ENCODE measurements at places on chromosomes 5 and 9.

- no peaks in the 10 kb centered on the region for H3K36me3 ChIP-seq
- no peaks in the 10 kb centered on the region for H3K27me3 ChIP-seq
- no peak overlapping the region for H3K4me3 ChIP-seq
- no peaks in the 10 kb centered on the region for H3K4me1 ChIP-seq
- no peak overlapping the region for H3K27ac ChIP-seq
- DNase-seq: no peak
Observed at GRCh38 chr5:5978501-5979376, 399.6 kb downstream of the MED10 start.

DNA sequence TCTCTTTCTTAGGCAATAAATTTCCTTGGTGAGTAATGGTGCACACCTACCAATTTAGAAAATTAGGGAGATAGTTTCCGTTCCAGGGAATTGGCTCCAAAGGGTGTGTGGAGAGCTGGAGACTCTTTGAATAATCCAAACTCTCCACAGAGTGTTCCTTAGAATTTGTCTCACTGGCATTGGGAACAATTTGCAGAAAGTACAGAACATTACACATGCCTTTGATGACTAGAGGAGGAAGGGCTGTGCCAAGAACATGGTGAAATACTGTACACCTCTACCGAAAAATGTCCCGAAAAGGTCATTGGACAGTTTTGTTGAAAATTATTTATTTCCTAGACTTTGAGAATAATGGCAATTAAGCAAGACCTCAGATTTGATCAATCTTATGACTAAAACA lies 214.2 kb upstream of the MPDZ start:
- no peaks in the 10 kb centered on the region for H3K4me1 ChIP-seq
- no peaks in the 10 kb centered on the region for H3K27me3 ChIP-seq
- no peak overlapping the region for H3K4me3 ChIP-seq
- DNase-seq: no peak
- H3K27ac ChIP-seq: no peak overlapping the region

- H3K4me3 ChIP-seq: no peak overlapping the region
- H3K27me3 ChIP-seq: no peaks in the 10 kb centered on the region
- no peak overlapping the region for H3K27ac ChIP-seq
- no peaks in the 10 kb centered on the region for H3K36me3 ChIP-seq
- H3K4me1 ChIP-seq: no peaks in the 10 kb centered on the region
Observed at GRCh38 chr9:136840877-136841645, 1.2 kb upstream of the AJM1 start.

- H3K27me3 ChIP-seq: no peaks in the 10 kb centered on the region
- H3K36me3 ChIP-seq: no peaks in the 10 kb centered on the region
- H3K4me1 ChIP-seq: no peaks in the 10 kb centered on the region
- no peak overlapping the region for H3K4me3 ChIP-seq
- no peak overlapping the region for H3K27ac ChIP-seq
Observed at GRCh38 chr9:131465401-131465800, 37.3 kb upstream of the POMT1 start.

GRCh38 chr5:5293029-5293428 lies 129.4 kb upstream of the ICE1 start:
- no peak overlapping the region for H3K4me3 ChIP-seq
- no peaks in the 10 kb centered on the region for H3K4me1 ChIP-seq
- H3K36me3 ChIP-seq: no peaks in the 10 kb centered on the region
- no peak for DNase-seq
- no peaks in the 10 kb centered on the region for H3K27me3 ChIP-seq
- no peak overlapping the region for H3K27ac ChIP-seq

- no peak overlapping the region for H3K27ac ChIP-seq
- no peaks in the 10 kb centered on the region for H3K27me3 ChIP-seq
- H3K4me3 ChIP-seq: no peak overlapping the region
- no peaks in the 10 kb centered on the region for H3K36me3 ChIP-seq
Observed at GRCh38 chr5:107514305-107514704, 156.4 kb downstream of the EFNA5 start.

DNA sequence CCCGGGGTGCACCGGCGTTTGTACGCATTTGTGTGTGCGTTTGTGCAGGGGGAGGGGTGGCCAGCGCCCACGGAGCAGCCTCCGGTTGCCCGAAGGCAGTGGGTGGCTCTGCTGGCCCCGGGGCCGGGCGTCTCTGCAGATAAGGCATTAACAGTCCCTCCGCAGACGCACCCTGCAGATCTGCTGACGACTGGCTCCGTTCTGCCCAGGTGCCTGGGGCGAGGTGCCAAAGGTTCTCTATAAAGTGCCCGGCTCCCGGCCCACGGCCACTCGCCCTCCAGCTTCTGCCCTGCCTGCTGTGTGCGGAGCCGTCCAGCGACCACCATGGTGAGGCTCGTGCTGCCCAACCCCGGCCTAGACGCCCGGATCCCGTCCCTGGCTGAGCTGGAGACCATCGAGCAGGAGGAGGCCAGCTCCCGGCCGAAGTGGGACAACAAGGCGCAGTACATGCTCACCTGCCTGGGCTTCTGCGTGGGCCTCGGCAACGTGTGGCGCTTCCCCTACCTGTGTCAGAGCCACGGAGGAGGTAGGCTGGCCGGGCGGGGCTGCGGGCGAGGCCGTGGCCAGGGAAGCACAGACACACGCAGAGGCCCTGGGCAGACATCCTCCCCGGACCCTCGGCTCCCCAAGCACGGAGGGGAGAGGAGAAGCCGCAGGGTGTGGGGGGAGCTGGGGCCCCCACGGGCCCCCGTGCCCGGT lies at the start of gene SLC6A19:
TSS of gene SLC6A19 (plus strand) at position 269 of the 699 bp plus-strand sequence. CDS start at position 325, 56 bp downstream.
- DNase-seq: no peak
- H3K4me3 ChIP-seq: no peak within 1 kb of the TSS
- H3K27ac ChIP-seq: no peak within 1 kb of the TSS
- H3K4me1 ChIP-seq: no peaks in the 10 kb centered on the region
- H3K36me3 ChIP-seq: no peaks in the 10 kb centered on the region

GRCh38 chr5:71924980-71925379 lies 182.3 kb upstream of the MAP1B start:
- no peak overlapping the region for H3K4me3 ChIP-seq
- DNase-seq: no peak
- H3K36me3 ChIP-seq: no peaks in the 10 kb centered on the region
- no peak overlapping the region for H3K27ac ChIP-seq

DNA sequence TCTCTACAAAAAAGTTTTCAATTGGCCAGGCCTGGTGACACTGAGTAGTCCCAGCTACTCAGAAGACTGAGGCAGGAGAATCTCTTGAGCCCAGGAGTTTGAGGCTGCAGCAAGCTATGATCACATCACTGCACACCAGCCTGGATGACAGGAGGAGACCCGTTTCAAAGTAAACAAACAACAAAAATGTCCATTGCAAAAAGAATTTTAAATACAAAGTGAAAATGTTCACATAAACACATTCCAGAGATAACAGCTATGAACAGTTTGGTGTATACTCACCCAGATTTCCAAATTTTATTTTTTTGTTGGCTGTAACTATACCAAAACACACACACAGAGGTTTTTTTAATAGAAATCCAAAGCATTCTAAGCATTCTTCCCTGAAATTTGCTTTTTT lies 39.8 kb downstream of the ADRA1B start:
- no peak overlapping the region for H3K27ac ChIP-seq
- no peak overlapping the region for H3K4me3 ChIP-seq
- no peaks in the 10 kb centered on the region for H3K36me3 ChIP-seq
- no peaks in the 10 kb centered on the region for H3K4me1 ChIP-seq
- DNase-seq: no peak

- H3K27ac ChIP-seq: no peak overlapping the region
- H3K4me1 ChIP-seq: peaks cover 17% of the 10 kb centered on the region
- no peaks in the 10 kb centered on the region for H3K27me3 ChIP-seq
- no peak overlapping the region for H3K4me3 ChIP-seq
- H3K36me3 ChIP-seq: no peaks in the 10 kb centered on the region
Observed at GRCh38 chr9:89639367-89639795, 34.6 kb downstream of the GADD45G start.

- H3K27me3 ChIP-seq: peaks cover 13% of the 10 kb centered on the region
- DNase-seq: no peak
- no peak overlapping the region for H3K4me3 ChIP-seq
- H3K27ac ChIP-seq: no peak overlapping the region
- no peaks in the 10 kb centered on the region for H3K36me3 ChIP-seq
Observed at GRCh38 chr5:88661806-88662207, 221.2 kb downstream of the MEF2C start.

- H3K4me3 ChIP-seq: no peak overlapping the region
- H3K4me1 ChIP-seq: peaks cover 6% of the 10 kb centered on the region
- no peaks in the 10 kb centered on the region for H3K27me3 ChIP-seq
- DNase-seq: no peak
- no peak overlapping the region for H3K27ac ChIP-seq
- no peaks in the 10 kb centered on the region for H3K36me3 ChIP-seq
Observed at GRCh38 chr5:147784146-147784987, 1.8 kb upstream of the JAKMIP2 start.

- no peak overlapping the region for H3K4me3 ChIP-seq
- H3K4me1 ChIP-seq: no peaks in the 10 kb centered on the region
- DNase-seq: no peak
- H3K36me3 ChIP-seq: no peaks in the 10 kb centered on the region
- no peaks in the 10 kb centered on the region for H3K27me3 ChIP-seq
Observed at GRCh38 chr5:96080557-96080956, 118.9 kb upstream of the ELL2 start.

- DNase-seq: no peak
- no peak overlapping the region for H3K4me3 ChIP-seq
- H3K27me3 ChIP-seq: no peaks in the 10 kb centered on the region
- H3K36me3 ChIP-seq: no peaks in the 10 kb centered on the region
- no peak overlapping the region for H3K27ac ChIP-seq
Observed at GRCh38 chr5:135094339-135095051, 60.5 kb upstream of the PITX1 start.
